Central memory CD8-positive, alpha-beta T cell (primary cell): ENCODE measurements at places on chromosomes 1 and 21.

DNA sequence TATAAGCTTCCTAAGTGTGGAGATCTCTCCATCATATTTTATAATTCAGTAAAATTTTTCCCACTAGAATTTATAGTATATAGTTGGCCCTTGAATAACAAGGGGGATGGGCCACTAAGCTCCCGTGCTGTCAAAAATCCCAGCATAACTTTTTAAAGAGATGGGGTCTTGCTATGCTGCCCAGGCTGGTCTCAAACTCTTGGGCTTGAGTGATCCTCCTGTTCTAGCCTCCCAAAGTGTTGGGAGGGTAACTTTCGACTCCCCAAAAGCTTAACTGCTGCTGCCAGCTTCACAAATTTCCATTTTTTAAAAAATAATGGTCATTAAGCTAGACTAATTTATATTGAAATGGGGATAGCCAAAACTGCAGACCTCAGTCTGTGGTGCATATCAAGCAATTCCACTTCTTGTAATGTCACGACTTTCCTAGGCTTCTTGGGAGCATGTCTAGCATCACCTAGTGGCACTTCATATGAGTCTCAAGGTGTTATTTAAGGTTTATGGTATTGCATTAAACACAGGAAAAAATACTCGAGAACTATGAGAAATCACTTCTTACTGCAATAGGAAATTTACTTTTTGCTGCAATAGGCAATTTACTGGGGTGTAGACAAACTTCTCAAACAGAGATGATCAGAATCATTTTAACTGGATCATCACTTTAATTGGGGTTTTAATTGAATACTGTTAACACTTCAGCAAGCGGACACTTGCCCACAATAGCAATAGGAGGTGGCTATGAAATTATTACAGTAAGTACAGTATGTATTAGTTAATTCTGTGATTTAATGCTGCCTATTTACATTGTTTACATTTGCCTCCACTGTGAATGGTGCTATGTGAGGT is 19.3 kb upstream of the ACTA1 start:
- DNase-seq: no peak

DNA sequence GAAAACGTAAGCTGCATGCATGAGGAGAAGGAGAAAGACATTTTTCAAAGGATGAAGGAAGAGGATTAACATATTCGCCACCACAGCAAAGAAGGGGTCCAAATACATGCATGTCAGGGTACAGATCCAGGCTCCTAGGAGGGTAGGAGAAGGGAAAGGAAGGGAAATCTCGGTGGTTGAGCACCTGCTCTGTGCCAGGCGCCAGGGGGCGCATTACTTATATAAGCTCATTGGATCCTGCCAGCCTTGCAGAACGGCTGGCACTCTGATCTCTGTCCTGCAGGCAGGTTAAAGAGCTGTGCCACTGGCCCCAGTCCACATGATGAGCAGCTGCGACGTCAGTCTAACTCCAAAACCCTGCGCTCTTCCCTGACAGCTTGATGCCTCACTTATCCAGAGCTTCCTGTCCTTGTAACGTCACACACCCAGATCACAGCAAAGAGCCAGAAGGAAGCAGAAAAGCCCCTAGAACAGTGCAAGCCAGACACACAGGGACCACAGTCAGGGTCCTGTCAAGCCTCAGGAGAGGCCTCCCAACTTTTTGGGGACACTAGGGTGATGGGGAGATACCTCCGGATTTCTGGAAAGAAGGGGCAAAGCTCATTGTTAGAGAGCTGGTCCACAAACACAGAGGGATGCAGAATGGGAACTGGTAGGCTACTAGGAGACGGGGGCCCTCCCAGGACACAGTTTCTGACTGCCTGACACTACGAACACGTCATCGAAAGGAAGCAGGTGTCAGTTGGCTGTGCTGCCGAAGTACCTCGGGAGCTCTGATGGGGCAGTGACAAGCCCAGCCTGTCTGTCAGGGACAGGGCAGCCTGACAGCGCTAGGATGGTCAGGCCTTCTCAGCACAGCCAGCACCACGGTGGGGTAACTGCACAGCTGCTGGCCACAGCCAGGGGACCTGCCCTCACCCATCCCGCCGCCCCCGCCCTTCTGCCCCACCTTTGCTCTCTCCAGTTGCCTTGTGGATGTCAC is 99.1 kb downstream of the BEND5 start:
- DNase-seq: no peak

- DNase-seq: no peak
Measured at GRCh38 chr1:89953131-89953626, 41.7 kb upstream of the ZNF326 start.

GRCh38 chr1:226009650-226010044 is 10.5 kb upstream of the SDE2 start:
- DNase-seq: no peak

GRCh38 chr21:42039470-42039901 is 29.3 kb upstream of the ZBTB21 start:
- no peak for DNase-seq
